HepG2 (cell line): ENCODE measurements at places on chromosomes 5 and 9. TPM values are rescaled to one million over a fixed set of nuclear protein-coding genes. Genes with fewer than 3 reads are reported as not detected.

DNA sequence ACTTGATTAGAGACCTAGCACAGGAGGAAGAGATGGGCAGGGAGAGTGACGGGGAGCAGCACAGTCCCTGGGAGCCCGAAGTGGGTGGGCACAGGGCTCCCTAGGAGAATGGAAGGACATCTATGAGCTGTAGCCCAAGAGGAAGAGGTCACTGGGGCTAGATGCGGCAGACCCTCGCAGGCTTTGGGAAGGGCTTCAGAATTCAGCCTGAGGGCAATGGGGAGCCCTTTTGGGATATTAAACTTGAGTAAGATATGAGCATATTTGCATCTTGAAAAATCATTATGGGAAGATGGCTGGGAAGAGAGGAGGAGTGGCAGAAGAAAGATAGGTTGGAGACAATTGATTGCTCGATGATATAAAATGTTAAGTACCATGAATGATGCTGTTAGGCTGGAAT, 48.9 kb upstream of the IL17B start:
- no peak for DNase-seq

GRCh38 chr5:173202266-173202875, 32.6 kb downstream of the NKX2-5 start:
- no peak for DNase-seq

- no peak for DNase-seq
Measured at GRCh38 chr5:51381761-51382474, 1.3 kb upstream of the ISL1 start.

Gene DAB2IP
- polyA plus RNA-seq, result 37.9 and 39.9 TPM in 2 replicates

Gene NR5A1
- 28.9 and 43.2 TPM in 2 replicates for polyA plus RNA-seq

- DNase-seq, result no peak
Measured at GRCh38 chr5:52668544-52669185, 119.1 kb upstream of the ITGA1 start.

DNA sequence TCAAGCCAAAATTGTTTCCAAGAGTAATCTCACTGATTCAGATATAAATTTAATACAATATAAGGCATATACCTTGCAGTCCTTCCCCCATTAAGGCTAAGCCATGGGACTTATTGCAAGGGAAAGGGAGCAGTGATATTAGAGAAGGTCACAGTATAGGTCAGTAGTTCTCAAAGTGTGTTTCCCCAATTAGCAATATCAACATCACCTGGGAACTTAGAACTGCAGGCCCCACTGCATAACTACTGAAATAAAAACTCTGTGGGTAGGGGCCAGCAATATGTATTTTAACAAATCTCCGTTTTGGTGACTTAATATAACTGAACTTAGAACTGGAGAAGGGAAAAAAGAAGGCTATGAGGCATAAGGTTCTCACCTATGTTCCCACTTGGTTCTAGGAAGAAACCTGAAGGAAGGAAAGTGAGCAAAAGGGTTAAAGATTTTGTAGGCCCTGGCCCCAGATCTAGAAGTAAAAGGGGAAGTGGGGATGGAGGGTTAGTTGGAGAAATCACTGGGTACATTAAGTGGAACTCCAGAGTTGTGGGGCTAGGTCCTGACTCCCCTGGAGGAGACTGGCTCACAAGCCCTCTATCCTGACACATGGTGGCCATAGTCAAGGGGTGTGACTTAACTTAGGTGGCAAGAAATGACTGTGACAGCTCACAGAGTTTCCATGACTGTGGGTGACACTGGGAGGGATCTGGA, 40.7 kb downstream of the WDR36 start:
- DNase-seq, result no peak
